GM23338 (cell line): ENCODE measurements at places on chromosomes 3 and 15. TPM values are rescaled to one million over a fixed set of nuclear protein-coding genes. Genes with fewer than 3 reads are reported as not detected.

PAQR5 gene
- 14.5 and 17.7 TPM in 2 replicates for total RNA-seq

DNA sequence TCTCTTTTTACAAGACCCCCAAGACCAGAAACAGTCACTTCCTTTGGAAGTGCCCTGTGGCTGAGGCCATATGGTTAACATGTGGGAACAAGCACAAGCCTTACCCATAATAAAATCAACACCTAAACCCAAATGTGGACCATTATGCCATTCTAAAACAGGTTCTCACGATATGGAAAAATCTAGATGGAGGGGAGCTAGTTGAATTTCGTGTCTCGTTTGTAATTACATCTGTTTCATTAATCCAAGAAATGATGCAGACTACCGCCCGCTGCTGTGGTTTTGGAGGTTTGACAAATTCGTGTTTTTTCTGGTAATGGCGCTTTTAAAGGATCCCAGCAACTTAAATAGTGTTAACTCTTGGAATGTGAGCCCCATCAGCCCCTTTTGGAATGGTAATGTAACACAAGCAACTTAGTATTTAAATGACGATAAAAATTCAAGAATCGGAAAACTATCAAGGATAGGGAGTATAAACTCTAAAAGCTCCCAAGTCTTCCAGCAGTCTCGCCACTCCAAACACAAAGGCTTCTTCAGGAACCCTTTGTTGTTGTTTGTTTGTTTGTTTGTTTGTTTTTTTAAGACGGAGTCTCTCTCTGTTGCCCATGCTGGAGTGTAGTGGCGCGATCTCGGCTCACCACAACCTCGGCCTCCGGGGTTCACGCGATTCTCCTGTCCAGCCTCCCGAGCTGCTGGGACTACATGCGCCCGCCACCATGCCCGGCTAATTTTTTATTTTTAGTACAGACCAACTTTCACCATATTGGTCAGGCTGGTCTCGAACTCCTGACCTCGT, 1.1 kb downstream of the CNBP start:
- no peaks in the 10 kb centered on the region for H3K27me3 ChIP-seq
- H3K4me3 ChIP-seq, result peak overlapping the region; percentile 64
- H3K4me1 ChIP-seq, result peaks cover 20% of the 10 kb centered on the region
- peak overlapping the region; percentile 96 for H3K27ac ChIP-seq

DNA sequence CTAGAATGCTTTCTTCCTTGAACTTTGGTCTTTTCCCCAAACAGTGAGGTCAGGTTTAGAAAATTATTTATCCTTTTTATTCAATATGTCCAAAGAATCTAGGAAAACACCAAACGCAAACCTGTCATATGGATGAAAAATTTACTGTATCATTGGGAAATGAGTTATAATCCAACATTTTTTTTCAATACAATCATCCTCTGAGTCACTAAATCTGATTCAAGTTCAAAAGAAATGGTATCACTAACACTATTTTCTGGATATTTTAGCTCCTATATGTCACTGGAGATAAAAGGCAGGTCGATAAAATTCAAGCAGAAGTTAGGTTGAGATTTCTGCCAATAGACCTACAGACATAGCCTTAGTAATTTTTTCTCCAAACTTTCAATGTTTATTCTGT, 591.6 kb upstream of the AGTR1 start:
- no peaks in the 10 kb centered on the region for H3K27me3 ChIP-seq
- DNase-seq, result no peak
- no peak overlapping the region for H3K4me3 ChIP-seq
- H3K4me1 ChIP-seq, result no peaks in the 10 kb centered on the region
- H3K36me3 ChIP-seq, result no peaks in the 10 kb centered on the region

H1-8 gene
- not detected in 2 replicates for total RNA-seq

DNA sequence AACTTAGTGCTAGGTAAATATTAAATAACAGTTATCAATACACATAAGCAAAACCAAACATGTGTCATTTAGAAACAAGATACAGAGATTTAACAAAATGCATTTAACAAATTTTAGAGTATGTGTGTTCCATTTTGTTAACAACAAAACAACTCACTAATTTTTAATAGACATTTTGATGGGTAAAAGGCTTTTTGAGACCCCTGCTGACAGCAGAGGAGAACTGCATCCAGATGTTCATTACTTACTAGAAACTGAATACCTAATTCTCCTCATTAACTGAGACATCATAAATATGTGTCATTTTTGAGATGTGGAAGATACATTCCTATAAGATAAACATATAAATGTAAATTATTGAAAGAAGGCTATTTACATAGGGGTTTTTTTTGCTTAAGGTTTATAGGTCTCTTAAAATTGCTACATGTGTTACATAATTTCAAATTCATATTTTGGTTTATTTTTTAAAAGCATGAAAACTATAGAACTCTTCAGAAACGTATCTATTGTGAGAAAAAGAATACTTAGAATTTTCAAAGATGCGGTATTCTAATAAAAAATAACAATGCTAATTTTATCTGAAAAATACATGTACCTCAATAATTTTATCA, 1009.8 kb downstream of the TUSC7 start:
- no peak overlapping the region for H3K4me3 ChIP-seq
- no peaks in the 10 kb centered on the region for H3K36me3 ChIP-seq
- no peak overlapping the region for H3K27ac ChIP-seq
- H3K27me3 ChIP-seq, result no peaks in the 10 kb centered on the region
- DNase-seq, result peak; percentile 63

GRCh38 chr3:71325715-71326114, 257.8 kb downstream of the FOXP1 start:
- no peak for DNase-seq
- H3K36me3 ChIP-seq, result no peaks in the 10 kb centered on the region
- no peak overlapping the region for H3K4me3 ChIP-seq
- no peaks in the 10 kb centered on the region for H3K4me1 ChIP-seq
- H3K27ac ChIP-seq, result no peak overlapping the region
- no peaks in the 10 kb centered on the region for H3K27me3 ChIP-seq

CCDC39 gene
- 0.52 TPM in 1 of 2 replicates, not detected in the other for total RNA-seq

GRCh38 chr3:171831936-171832335, 11.2 kb upstream of the TMEM212 start:
- H3K27me3 ChIP-seq, result no peaks in the 10 kb centered on the region
- 0 out of 2 replicates have a peak, but pooled peaks cover 3% of the 10 kb centered on the region for H3K4me1 ChIP-seq
- no peak overlapping the region for H3K27ac ChIP-seq
- no peaks in the 10 kb centered on the region for H3K36me3 ChIP-seq

CSPG5 gene
- 3.4 and 4.3 TPM in 2 replicates for total RNA-seq

C2CD4A gene
- total RNA-seq, result 0.07 and 0.19 TPM in 2 replicates

DNA sequence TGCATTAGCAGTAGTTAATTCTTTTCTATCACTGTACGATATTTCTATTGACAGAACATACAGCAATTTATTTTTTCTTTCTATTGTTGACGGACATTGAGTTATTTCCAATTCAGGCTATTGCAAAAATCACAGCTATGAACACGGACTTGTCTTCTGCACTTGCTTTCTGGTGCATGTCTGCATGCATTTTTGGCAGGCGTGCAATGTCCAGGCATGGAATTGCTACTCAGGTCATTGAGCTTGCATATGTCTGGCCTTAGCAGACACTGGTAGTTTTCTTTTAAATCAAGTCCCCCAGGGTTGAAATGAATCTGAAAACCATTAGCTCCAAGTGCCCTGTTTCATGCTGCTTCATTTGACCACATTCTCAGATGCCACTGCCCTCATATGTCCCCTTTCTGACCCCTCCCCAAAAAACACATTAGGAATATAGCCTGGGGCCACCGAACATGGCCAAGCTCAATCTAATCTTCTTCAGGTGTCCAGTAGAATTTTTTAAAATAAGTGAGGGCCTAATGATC, 72.8 kb downstream of the LRIG1 start:
- no peak for DNase-seq
- peaks cover 9% of the 10 kb centered on the region; the same call in 1 of the 2 replicates for H3K36me3 ChIP-seq
- H3K27ac ChIP-seq, result no peak overlapping the region
- peaks cover 40% of the 10 kb centered on the region for H3K4me1 ChIP-seq

DNA sequence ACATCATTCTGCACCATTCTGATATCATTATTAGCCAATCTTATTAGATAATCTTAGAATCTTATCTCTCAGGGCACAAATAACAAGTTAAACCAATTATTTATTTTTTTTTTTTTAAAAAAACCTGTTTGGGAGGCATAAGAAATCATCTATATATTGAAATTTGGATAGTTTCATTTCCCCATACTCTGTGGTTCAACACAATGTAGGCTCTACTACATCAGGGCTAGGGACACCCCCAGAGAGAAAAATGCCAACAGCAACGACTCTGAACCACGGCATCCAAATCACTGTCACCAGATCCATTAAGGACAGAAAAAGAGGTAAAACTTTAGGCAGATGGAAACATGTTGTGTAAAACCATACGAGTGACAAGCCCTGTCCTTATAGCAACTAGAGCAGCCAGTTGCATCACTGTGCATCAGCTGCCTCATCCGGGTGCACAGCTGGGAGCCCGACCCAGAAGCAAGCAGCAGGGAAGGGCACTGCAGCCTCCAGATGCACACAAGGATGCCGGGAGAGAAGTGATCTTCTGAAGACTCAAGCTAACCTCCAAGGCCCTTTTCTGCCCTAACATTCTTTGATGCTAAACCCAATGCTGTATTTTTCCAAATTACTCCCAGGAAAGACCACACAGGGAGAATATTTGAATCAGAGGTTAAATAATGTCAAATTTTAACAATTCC, 381.1 kb downstream of the CTNNB1 start:
- no peak overlapping the region for H3K4me3 ChIP-seq
- H3K4me1 ChIP-seq, result peaks cover 43% of the 10 kb centered on the region
- no peaks in the 10 kb centered on the region for H3K36me3 ChIP-seq
- DNase-seq, result peak; percentile 21

DNA sequence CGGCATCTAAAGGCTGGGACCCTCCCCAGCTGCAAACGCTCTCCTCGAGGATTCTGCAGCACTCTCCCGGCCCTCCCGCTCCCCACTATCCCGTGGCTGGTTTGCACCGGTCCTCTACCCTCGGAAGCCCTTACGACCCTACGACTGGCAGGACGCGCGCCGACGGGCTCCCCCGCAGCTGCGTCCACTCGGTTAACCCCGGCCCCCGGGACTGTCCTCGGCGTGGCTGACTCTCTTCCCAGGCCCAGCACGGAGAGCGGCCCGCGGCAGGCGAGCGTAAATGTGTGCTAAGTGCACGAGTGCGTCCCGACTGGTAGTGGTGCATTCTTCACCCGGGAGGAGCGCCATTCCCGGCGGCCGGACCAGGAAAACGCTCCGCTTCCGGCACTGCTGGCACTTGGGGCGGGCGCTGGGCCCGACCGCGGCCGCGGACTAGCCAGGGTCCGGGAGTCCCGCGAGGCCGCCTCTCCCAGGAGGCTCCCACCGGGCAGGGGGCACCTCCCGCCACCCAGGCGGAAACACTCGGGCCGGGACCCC, 508 bp downstream of the GORASP1 start:
- DNase-seq, result peak; percentile 61
- no peak overlapping the region for H3K27ac ChIP-seq
- H3K36me3 ChIP-seq, result no peaks in the 10 kb centered on the region
- peak overlapping the region; percentile 98 for H3K4me3 ChIP-seq
- H3K4me1 ChIP-seq, result no peaks in the 10 kb centered on the region

DNA sequence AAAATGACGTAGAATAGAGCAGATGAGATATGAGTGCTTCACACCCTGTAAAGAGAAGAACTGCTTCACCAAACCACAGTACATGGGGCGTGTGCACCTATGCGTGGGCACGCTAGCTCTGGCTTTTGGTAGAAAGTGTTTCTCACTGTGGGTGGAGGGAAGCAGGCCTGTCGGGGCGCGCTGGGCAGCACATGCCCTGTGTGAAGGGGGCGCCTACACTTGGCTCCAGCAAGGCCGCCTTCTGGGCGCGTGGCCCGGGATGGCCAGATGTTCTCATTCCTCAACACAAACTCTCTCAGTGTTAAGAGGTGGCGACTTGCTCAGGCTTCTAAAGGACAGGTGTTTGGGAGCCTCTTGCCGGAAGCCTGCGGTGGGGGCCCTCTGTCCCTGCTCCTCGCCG, 90.0 kb downstream of the FBLN2 start:
- H3K27me3 ChIP-seq, result no peaks in the 10 kb centered on the region
- no peaks in the 10 kb centered on the region for H3K36me3 ChIP-seq
- no peak for DNase-seq
- no peak overlapping the region for H3K4me3 ChIP-seq

KBTBD13 gene
- total RNA-seq, result not detected in 2 replicates

PRICKLE2 gene
- total RNA-seq, result 12.0 and 12.5 TPM in 2 replicates

GRCh38 chr3:129003578-129004112, 2.5 kb downstream of the EFCC1 start:
- peak; percentile 82 for DNase-seq
- H3K4me1 ChIP-seq, result peaks cover 11% of the 10 kb centered on the region
- H3K27me3 ChIP-seq, result peaks cover 98% of the 10 kb centered on the region
- H3K4me3 ChIP-seq, result peak overlapping the region; percentile 46; the same call in 1 of the 2 replicates

SCAANT1 gene
- not detected in 2 replicates for total RNA-seq

GRCh38 chr3:181921220-181921619, 209.5 kb downstream of the SOX2 start:
- H3K4me1 ChIP-seq, result peaks cover 13% of the 10 kb centered on the region
- H3K27ac ChIP-seq, result no peak overlapping the region
- no peak for DNase-seq
- H3K27me3 ChIP-seq, result no peaks in the 10 kb centered on the region
- H3K36me3 ChIP-seq, result no peaks in the 10 kb centered on the region

DNA sequence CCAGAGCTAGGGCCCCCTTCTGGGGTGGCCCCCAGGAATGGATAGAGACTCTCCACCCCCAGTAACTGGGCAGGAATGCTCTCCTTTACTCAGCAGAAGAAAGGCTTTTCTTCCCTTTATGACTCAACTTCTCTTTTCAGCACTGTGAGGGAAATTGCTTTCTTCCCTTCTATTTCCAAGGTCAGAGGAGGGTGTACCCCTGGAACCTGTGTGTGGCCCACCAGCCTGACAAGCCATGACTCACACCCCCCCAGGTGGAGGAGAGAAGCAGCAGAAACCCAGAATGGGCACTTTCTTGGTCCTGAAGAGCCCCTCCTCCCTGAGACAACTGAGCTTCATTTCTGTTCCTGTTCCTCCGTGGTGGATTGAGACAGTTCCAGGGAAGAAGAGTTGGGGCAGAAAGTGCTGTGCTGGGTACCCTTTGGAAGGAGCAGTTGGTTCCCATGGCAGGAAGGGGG, 2.7 kb upstream of the ANKRD63 start:
- H3K27me3 ChIP-seq, result peaks cover 84% of the 10 kb centered on the region
- no peak overlapping the region for H3K4me3 ChIP-seq
- peaks cover 29% of the 10 kb centered on the region for H3K4me1 ChIP-seq
- no peaks in the 10 kb centered on the region for H3K36me3 ChIP-seq
- no peak overlapping the region for H3K27ac ChIP-seq
- DNase-seq, result no peak

DNA sequence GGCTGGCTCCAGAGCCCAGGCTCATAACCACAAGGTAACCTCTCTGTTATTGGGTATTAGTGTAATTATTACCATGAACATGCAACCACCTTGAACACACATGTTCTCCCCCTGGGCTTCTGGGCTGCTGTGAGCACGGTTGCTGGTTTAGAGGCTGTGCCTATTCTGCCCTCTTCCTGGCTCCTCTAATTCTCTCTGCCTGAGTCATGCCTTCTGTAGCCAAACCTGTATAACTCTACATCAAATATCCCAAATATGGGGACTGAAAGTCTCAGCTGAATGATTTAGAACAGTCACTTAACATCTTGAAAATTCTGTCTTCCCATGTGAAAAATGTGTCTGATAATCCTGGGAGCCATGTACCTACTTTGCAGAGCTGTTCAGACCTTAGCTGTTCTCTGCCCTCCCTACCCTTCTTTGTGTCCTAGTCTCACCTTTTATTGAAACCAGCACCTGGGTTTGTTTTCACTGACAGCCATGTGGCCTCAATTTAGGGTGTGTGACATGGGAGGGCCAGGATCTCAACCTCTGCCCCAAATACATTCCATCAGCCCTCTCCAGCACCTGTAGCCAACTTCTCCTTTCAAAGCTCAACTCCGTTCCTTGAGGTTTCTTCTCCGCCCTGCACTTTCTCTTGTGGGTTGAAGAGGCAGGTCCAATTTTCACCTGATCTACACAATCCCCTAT, 60.7 kb downstream of the PDZRN3 start:
- no peak overlapping the region for H3K27ac ChIP-seq
- peaks cover 10% of the 10 kb centered on the region for H3K4me1 ChIP-seq
- H3K4me3 ChIP-seq, result no peak overlapping the region
- H3K36me3 ChIP-seq, result no peaks in the 10 kb centered on the region
- H3K27me3 ChIP-seq, result peaks cover 35% of the 10 kb centered on the region
- no peak for DNase-seq
